ENCODE measurements at places on chromosomes 1 and 21.
A peak's percentile ranks its signal among the peaks of the same experiment; 100 is the strongest.

DNA sequence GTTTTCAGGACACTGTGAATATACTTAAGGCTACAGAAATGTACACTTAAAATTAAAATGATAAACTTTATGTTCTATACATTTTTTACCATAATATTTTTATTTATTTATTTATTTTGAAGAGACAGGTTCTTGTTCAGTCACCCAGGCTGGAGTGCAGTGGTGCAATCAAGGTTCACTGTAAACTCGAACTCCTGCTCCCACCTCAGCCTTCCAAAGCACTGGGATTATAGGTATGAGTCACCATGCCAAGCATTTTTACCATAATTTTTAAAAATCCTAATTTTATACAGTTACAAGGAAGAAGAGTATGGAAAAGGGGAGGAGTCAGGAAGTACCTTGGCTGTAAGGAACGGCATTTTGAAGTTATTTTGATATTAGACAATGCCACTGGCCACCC lies 23.6 kb upstream of the ANGPTL3 start:
- DNase-seq = no peak

DNA sequence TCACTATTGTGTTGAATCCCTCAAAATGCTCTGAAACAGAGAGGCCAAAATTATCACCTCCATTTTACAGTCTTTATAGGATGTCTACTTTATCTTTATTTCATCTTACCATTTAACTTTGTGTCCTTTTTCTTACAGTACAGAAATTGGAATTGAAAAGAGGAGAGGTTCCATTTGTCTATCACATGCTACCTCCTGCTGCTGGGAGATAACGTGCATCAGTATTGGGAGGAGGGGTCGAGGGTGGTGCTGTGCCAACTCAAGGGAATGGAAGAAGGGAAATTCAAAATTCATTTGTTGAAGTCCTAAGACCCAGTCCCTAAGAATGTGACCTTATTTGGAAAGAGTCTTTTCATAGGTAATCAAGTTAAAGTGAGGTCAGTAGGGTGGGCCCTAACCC lies 85.3 kb downstream of the HHIPL2 start:
- DNase-seq = no peak

GRCh38 chr1:11413986-11414391 lies 65.0 kb upstream of the DISP3 start:
- DNase-seq = no peak

GRCh38 chr1:212291505-212292134 lies 6.4 kb downstream of the PPP2R5A start:
- DNase-seq = peak; percentile 50

DNA sequence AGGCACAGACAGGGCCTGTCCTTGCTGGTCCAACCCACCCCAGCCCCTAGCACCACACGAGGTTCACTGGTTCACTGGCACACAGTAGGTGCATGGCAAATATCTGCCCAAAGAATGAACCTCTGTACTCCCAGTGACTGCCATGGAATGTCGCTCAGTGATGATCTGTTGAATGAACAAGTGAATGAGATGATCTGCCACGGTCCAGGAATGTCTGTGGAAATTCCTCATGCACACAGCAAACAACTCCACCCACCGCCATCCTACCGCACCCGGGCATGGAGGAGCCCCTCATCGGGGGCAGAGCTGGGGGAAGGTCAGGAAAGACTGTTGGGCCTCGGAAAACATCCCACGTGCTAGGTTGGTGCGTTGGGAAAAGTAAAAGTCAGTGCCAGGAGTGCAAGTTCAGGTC lies 1.7 kb downstream of the HSPG2 start:
- no peak for DNase-seq

- no peak for DNase-seq
Measured at GRCh38 chr1:31524186-31524901, 52.0 kb upstream of the TINAGL1 start.

DNA sequence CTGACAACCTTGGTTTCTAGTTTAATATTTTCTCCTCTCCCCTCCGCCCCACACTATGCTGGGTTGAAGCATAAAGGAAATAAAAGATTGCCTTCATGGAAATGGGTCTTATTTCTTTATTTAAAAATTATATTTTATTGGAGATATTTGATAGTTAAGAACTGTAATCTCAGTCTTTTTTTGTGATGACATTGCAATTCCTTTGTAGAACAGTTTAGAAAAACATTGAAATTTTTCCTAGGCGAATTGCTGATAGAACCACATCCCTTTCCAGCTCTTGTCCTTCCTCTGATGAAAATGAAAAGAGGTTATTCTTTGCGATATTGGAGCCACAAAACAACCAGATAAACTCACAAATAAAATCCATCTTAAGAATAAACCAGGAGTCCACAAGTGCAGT lies 125.6 kb upstream of the NRIP1 start:
- DNase-seq = no peak

DNA sequence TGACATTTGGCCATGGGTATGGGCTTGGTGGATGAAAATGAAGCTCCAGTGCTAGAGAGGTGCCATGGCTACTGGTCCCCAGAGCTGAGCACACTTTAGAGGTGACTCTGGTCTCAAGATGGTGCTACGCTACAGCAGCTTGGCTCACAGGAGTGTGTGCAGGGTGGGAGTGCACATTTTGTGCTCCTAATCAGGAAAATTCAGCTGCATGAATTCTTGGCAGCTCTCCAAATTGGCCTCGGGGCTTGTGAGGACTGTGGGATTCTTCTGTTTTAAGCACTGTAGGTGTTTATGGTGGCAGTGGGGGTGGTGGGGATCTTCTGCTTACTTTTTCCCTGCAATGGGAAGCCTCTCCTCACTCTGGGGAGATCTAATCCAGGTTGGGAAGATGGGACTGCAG lies 17.3 kb upstream of the TIPRL start:
- DNase-seq = no peak

- no peak for DNase-seq
Measured at GRCh38 chr1:243447844-243448243, 192.0 kb downstream of the SDCCAG8 start.

DNA sequence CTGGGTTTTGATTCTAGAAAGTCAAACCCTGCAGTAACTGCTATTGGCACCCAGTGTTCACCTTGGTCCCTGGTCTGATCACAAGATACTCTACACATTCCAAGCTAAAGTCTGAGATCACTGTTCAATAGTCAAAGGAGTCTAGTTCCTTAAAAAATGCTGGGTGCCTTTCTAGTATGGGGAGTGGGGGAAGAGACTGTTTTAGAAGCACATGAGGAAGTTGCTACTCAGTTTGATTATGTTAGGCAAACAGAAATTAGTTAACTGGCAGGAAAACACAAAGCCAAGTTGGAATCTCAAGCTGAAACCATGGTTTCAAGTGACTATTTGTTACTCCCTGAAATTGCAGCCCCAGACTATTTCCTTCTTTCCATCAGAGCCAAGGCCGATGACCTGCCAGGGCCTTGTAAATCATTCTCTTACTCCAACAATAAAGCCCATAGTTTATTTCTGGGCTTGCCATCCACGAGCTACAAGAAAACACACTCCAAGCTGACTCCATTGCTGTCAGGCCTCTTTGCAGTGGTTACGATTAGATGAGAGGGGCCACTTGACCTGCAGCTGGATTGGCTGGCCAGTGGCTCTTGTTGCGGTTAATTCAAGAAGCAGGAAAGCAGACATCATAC lies 21.1 kb upstream of the VTCN1 start:
- no peak for DNase-seq

DNA sequence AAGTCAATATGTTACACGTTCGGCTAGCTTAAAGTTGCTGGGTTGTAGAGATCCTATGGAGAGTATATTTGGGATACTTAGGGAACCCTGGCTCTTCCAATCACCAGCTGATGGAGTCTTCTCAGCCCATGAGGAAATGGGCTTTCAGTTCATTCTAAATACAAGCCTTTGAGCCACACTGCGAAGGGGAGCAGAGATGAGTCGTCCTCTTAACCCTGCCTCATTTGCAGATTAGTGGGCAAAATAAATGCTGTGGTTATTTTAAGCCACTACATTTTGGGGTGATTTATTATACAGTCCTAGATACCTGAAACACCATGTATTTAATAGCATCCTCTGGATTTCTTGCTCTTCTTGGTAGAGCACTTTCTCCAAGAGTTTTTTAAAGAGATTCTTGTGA lies 19.0 kb upstream of the VCAM1 start:
- DNase-seq = no peak

DNA sequence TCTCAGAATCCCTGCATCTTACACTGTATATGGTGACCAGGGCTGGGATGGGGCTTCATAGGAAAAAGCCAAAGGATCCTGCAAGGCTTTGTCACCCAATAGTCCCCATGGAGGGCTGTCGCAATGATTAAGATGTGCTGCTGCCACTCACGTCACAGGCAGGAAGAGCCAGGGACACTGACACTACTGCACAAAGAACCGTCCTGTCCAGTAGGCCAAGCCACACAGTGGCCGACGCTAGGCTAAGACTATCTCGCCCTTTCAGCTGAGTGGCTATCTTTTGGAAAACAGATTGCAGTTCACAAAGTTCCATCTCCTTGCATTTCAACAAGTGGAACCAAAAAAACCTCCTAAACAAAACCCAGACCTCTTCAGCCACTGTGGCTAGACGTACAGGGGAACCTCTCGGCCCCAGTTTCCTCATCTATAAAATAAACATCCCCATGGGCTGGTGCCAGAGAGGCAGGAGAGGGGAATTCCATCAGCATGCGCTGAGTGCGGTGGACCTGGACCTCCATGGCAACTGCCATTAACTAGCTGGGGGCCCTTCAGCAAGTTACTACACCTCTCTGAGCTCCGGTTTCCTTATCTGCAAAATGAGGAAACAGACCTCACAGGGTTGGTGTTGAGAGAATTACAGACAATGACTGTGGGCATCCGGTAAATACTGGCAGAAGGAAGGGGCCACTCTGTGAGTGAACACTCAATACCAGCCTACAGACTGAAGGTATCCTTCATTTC lies 8.7 kb downstream of the CAPZB start:
- DNase-seq = peak; percentile 48

- no peak for DNase-seq
Measured at GRCh38 chr1:32291145-32291707, 657 bp upstream of the HDAC1 start.

GRCh38 chr1:236142253-236143103 lies at the start of gene GPR137B:
Gene GPR137B (plus strand): TSS chr1:236142539. CDS start chr1:236142623, 84 bp downstream.
- DNase-seq = peak; percentile 44

DNA sequence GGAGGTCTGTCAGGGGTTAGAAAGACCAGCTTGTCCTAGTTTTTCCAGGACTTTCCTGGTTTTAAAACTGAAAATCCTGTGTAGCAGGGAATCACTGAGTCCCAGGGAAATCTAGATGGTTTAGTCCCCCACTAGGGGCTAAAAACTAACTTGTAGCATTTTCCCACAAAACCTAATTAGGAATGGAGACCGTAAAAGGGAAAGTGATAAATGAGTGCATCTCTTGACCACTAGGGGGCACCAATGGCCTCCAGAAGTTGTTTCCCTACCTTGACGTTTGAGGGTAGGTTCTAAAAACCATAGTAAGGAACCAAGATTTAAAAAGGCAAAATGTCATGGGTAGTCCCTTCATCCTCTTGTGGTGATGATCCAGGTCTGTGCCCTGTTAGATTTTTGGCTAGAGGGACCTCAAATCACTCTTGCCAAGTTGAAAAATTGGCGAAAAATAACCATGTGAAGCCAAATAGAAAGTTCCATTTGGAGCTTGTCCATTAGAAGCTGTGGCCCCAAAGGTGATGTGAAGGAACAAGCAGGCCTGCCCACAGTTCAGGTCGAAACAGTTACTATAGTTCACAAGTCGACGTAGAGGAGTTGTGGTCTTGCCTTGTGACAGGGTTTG lies 24.5 kb downstream of the CLIC6 start:
- DNase-seq = peak; percentile 47

- DNase-seq = peak; percentile 18
Measured at GRCh38 chr1:39955547-39956539, 898 bp downstream of the MFSD2A start.
